ENCODE measurements at places on chromosomes 1 and 21.

GRCh38 chr1:225467193-225468020, 39.6 kb upstream of the LBR start:
- DNase-seq, result peak; percentile 60

- DNase-seq, result no peak
Measured at GRCh38 chr1:173864179-173864867, 3.5 kb downstream of the GAS5 start.

DNA sequence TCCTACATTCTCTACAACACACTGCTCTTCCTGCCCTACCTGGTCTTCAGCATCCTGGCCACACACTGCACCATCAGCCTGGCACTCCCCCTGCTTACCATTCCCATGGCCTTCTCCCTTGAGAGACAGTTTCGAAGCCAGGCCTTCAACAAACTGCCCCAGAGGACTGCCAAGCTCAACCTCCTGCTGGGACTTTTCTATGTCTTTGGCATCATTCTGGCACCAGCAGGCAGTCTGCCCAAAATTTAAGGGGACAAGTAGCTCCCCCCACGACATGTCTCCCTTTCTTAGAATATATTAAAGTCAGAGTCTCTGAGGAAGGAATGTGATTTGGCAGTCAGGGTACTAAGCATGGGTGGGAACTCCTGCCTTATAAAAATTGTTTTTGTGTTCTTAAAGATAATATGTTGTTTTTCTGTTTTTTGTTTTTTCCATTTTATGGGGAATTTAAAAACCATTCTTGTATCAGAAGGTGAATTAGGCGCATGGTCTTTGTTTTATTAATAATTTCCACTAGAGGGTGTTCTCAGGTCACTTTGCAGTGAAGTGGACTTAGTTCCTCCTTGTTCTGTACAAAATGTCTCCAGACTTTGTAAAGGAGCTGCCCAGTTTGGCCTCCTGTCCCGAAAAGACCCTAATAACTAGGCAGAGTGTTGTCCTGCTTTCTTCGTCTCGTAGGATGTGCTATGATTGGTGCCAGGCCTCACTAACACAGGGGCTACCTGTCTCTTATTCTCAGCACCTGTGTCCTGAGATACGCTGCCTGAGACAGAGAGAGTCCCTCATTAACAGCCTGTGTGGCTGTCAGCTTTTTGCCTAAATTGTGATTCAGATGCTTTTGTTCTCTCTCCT, 13.1 kb downstream of the UBIAD1 start:
- no peak for DNase-seq

GRCh38 chr1:53683986-53684740, 54.8 kb downstream of the GLIS1 start:
- DNase-seq, result no peak

DNA sequence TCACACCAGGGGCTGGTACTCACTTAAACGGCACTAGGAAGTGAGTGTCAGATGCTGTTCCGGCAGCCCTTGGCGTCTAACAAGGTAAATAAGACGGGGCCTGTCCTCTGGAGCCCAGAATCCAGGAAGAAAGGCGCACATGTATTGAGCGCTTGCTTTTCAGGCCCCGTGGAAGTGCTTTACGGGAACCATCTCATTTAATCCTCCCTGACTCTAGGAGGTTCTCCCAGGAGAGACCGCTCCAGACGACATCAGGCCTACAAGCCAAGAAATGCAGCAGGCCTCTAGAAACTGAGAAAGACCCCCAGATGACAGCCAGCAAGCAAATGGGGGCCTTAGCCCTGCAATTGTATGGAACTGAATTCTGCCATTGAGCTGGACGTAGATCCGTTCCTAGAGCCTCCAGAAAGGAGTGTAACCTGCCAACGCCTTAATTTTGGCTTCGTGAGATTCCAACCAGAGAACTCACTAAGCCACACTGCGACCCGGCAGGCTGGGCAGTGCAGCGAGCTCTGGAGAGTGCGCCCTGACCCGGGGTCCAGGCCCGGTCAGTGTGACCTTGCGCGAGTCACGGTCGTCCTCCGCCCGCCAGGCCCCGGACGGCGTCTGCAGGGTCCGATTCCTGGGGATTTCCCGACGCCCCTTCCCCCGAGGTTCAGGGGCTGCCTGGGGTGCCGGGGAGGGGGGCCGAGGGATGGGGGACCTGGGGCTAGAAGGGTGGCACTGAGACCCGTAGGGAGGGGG, 532 bp upstream of the MANEAL start:
- no peak for DNase-seq

- peak; percentile 36 for DNase-seq
Measured at GRCh38 chr1:12167493-12168429, 970 bp downstream of the TNFRSF1B start.

DNA sequence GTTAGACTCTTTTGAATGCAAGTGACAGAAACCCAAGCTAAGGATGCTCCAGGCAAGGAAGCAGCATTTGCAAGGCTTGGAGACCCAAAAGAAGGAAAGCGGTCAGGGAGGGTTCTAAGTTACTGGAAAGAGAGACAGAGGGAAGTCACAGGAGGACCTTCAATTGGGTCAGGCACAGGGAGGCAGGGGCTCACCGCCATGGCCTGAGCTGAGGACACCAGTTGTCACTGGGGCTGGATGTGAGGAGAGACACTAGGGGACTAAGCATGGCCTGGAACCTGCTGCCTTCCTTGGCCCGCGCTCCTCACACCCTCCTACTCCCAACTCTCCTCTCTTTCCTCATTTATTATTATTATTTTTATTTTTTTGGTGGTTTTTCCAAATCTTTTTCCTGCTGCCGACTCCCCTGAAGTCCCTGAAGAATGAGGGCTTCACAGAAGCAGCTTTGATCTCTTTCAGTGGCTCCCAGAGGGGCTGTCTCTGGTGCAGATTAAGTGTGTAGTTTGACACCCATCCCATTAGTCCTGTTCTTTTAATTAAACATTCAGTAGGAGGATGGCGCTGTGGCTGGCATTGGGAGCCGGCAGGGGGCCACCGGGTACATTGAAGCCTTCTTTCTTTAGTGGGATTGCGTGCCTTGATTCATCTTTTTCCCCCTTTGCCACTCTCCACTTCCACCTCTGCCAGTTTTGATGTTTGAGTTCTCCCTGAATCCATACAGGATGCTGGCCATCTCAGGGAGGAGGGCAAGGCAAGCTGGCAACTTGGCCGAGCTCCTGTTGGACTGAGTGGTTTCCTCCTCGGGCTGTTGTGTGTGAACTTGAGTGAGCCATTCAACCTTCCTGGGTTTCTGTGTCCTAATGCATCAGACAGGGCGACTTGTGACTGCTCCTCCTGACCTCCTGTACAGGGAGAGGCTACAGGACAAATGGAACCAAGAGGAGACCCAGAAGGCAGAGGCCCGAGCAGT, 59.3 kb downstream of the MDM4 start:
- no peak for DNase-seq

DNA sequence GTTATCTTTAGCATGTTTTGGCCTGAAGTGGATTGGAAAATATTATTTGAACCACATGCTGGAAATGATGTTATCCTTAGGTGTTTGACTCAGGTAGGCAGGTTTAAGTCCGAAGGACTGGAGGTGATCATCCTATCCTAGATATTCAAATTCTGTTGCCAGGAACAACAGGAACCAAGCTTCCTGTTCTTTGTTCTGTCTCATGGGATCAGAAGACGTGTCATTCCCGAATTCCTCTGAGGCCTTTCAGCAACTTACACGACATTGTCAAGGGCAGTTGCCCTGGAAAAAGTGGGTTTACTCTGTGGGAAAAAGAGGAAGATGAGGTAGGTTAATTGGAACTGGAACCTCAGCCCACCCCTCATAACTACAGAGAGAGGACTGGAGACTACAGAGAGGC, 36.6 kb downstream of the SLAMF6 start:
- DNase-seq, result no peak

DNA sequence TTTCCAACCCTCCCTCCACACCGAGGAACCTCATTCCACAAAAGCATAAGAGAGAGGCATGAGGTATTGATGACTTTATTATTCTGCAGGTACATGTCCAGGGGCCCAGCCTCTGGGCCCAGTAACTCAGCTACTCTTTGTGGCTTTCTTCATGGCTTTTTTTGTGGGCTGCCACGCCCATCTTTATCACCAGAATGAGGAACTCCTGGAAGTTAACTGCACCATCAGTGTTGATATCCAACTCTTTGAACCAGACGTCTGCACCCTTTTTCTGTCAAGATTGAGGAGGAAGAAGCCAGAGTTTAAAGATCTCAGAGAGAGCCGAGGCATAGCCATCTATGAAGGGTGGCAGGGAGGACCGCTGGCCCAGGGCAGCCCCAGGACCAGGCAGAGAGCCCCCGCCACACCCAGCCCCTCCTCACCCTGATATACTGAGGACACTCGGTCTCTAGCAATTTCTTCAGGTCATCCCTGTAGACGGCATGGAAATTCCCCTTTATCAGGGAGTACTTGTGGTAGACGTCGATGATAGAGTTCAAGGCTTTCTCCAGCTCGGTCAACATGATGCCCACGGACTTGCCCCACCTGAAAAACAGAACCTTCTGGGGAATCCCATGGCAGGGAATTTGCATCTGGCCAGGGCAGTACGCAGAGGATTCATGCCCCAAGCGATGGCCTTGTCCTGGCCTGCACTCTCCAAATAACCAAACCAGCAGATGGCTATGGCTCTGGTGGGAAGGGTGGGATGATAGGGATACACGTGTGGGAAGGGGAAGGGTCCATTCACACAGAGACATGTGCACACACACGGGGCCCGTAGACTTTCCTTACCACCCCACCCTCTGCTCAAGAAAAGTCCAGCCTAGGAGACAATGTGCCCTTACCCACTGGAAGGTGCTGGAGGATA, 647 bp downstream of the S100A8 start:
- DNase-seq, result no peak

DNA sequence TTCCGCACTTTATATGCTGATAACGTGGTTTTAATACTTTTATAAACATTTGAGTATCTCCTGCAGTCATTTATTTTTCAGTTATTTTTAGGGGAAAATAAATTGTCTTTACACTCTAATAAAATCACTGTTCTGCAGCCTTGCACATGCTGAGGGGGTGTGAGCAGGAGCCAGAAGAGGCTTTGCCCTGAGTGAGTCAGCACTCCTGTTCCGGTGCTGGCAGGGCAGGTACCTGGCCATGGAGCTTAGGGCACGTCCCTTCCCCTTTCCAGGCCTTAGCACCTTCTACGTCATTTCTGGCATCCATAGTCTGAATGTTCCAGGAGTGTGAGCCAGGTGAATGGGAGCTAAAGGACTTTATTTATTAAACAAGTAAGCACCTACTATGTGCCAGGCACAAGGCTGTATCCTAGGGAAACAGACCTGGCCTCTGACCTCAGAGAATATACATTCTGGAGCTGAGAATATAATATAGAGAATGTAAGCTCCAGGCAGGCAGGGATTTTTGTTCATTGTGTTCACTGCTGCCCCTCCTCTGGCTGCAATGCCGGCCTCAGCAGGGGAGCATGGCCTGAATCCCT, 402.9 kb downstream of the PTPRU start:
- no peak for DNase-seq

GRCh38 chr1:159664247-159664646, 50.1 kb downstream of the CRP start:
- DNase-seq, result no peak

- no peak for DNase-seq
Measured at GRCh38 chr1:175757381-175758015, 14.1 kb upstream of the TNR start.

DNA sequence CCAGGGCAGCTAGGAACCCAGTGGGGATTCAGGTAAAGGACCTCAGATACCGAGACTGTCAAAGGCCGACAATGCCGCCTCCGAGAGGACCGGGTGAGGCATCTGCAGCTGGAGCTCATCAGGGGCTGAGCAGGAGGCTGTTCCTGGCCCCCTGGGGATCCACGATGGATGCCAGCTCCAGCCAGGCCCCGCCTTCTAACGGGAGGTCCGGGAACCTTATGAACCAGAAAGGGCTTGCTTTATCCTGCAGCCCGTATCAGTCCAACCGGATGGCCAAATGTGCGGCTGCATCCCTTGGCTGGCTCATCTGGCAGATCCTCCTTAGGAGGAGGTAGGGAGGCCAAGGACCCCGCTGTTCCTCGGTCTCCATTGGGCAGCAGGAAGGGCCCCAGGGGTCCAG, 32.0 kb downstream of the SLC45A1 start:
- no peak for DNase-seq

- DNase-seq, result no peak
Measured at GRCh38 chr1:85158910-85159309, 41.9 kb downstream of the SYDE2 start.

GRCh38 chr1:37765916-37766664, 1.2 kb upstream of the EPHA10 start:
- no peak for DNase-seq

- no peak for DNase-seq
Measured at GRCh38 chr1:157099633-157100009, at the start of gene ETV3L. ETV3L (minus strand) TSS chr1:157099808; CDS start chr1:157099523, 285 bp downstream.

- no peak for DNase-seq
Measured at GRCh38 chr1:111907321-111907720, 82.1 kb downstream of the KCND3 start.
